Posterior cingulate gyrus (tissue), 11 donors: ENCODE measurements at places on chromosomes 11 and 22.

DNA sequence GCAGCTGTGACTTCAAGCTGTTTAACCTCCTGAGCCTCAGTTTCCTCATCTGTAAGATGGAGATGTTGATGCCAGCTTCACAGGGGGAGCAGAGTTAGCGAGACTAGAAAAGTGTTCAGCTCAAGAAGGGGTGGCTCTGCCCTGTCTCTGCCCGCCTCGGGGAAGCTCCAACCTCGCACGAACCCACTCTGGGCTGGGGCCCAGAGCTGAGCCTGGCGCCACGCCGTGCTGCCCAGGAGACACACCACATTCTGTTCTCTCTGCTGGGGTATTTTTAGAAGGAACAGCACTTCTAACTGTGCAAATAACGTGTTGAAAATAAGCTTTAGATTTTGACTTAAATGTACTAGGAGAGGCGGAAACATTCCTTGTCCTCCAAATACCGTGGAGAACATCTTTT lies 74.1 kb downstream of the PHF21B start:
- peak; percentile 54 for DNase-seq

- peak; percentile 40 for DNase-seq
Observed at GRCh38 chr22:37484480-37485394, 1.4 kb downstream of the MFNG start.

GRCh38 chr22:21904250-21904789 lies 36.9 kb upstream of the MAPK1 start:
- no peak for DNase-seq

DNA sequence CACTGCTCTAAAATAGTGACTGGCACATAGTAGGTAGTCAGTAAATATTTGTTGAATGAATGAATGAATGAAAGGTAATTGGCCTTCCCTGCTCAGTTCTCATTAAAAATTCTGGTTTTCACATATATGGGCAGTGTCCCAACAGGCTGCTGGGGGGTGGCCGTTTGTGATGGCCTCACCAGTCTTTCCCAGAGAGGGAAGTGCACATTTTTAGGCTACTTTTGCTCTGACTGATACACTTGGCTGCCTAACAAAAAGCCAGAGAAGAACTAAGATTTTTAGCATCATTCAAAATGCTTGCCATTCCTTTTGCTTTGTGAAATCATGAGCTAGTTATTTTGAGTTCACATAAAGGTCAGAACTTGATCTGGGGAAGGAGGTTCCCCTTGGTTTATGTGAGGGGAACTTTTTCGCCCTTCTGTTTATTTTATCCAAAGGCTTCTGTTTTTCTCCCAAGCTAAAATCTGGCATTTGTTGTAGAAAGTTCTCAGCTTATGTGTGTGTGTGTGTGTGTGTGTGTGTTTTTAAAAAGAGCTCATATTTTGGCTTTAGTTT lies 83.1 kb downstream of the PTPRJ start:
- no peak for DNase-seq

DNA sequence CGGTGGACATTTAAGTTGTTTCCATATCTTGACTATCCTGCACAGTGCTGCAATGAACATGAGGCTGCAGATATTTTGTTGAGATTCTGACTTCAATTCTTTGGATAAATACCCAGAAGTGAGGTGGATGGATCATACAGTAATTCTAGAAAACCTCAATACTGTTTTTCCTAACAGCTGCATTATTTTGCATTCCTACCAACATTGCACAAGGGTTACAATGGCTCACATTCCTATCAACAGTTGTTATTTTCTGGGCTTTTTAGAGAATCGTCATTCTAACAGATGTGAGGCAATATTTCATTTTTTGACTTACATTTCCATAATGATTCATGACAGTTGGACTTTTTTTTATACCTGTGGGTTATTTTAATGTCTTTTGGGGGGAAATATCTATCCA lies 716.9 kb upstream of the ANO3 start:
- no peak for DNase-seq

DNA sequence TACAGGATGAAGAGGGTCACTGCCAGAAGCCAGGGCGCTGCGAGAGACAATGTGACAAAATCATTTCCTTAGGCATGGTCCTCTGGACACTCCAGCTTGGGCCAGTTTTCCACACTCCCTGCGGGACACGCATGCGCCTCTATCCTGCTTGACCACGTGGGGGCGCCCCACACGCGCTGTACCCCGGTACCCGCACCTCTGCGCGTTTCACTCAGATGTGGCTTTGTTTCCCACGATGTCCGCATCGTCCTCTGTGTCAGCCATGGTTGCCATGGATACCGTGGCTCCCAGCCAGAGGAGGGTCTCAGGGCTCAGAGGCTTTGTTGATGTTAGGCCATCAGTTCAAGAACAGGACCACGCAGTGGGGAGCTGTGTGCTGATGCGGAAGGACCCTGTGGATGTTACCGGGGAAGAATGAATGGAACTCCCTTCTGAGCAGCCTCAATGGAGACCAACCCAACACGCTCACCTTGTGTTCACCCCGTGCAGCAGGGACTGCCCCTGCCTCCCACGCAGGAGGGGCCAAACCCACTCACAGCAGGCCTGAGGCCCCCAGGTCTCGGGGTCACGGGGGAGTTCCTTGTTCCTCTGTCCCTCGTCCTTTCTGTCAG lies 101.1 kb upstream of the SLC22A12 start:
- peak; percentile 56 for DNase-seq

- DNase-seq = no peak
Observed at GRCh38 chr22:38271927-38272372, 860 bp downstream of the TMEM184B start.

DNA sequence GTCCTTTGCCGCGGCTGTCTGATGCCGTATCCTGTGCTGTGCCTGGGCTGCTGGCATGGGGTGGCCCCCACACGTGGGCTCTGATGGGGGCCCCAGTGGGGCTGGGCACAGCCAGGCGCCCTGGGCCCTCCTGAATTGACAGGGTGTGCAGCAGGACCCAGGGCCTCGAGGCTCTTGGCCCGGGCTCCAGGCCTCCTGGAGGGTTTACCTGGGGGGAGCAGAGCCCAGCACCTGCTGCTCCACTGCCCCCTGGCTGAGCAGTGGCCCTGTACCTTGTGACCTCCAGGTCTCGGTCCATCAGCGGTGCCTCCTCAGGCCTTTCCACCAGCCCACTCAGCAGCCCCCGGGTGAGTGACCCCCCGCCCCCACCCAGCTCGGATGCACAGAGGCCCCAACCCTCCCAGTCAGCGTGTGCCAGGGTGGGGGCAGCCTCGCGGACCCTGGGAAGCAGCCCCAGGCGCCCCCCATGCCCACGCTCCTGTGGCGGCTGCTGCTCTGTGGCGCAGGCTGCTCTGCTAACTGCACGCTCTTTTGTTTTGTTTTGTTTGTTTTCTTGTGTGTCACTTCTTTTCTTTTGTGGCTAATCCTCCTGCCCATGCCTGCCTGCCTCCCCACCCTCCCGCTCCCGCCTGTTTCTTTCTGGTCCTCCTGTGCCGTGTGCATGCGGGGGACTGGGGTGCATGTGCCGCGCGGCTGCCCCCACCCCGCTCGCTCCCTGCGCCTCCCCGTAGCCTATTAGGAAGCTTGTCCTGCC lies 36.9 kb downstream of the MOB2 start:
- DNase-seq = no peak

GRCh38 chr22:42785706-42786499 lies 65.2 kb upstream of the A4GALT start:
- no peak for DNase-seq

GRCh38 chr11:2435288-2436012 lies 8.9 kb downstream of the TRPM5 start:
- peak; percentile 41 for DNase-seq

- peak; percentile 58 for DNase-seq
Observed at GRCh38 chr22:20268279-20269012, at the start of gene RTN4R. Gene RTN4R (minus strand): TSS chr22:20268318. CDS start chr22:20268092, 226 bp downstream.

DNA sequence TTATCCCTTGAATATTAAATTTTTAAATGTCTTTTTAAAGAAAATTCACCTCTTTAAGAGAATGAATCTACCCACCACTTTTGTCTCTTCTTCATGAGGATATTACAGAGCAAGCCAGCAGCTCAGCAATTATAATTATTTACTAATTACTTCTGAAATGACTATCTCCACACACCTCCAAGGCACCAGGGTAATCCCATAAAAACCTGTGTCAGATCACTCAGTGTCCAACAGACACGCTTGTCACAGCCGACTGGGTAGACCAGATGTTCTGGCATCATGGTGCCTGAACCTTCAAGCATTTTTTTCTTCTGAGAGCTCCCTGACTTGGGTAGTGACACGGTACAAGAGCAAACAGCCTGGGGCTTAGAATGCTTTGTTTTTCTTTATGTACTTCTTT lies 61.4 kb downstream of the EFCAB6 start:
- DNase-seq = no peak

DNA sequence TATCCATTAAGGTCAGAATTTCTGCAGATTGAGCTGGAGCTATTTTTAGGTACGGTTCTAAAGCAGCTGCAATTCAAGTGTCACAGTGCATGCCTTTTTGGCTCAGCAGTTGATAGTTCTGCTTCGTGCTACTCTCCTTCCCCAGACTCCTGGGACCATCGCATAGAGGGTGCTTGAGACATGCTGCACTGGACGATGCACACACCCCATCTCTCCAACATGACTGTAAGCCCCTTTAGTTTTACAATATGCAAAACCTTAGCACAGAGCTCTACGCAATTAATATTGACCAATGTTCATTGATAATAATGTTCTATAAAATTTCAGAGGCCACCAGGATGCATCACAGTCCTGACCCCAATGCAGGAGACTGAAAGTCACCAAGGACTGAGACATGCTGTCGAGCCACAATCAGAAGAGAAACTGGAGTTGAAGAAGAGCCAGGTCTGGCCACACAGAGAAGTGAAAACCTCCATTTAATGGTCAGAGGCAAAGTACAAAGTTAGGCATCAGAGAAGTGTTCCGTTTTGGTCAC lies 120.9 kb upstream of the ZC3H12C start:
- DNase-seq = no peak

- DNase-seq = no peak
Observed at GRCh38 chr11:27477243-27477642, 4.7 kb upstream of the LGR4 start.

- no peak for DNase-seq
Observed at GRCh38 chr11:125091247-125091876, 20.1 kb downstream of the TMEM218 start.

- no peak for DNase-seq
Observed at GRCh38 chr22:30056015-30056414, 24.2 kb upstream of the HORMAD2 start.

DNA sequence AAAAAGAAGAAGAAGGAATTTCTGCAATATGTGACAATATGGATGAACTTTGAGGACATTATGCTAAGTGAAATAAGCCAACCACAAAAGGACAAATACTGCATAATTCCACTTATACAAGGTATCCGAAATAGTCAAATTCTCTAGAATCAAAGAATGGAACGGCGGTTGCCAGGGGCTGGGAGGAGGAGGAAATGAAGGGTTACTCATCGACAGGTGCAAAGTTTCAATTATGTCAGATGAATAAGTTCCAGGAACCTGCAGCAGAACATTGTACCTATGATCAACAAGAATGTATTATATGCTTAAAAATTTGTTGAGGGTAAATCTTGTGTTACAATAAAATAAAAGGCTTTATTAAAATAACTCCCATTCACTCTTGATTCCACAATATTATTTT lies 49.0 kb downstream of the SC5D start:
- no peak for DNase-seq

GRCh38 chr11:126810776-126811175 lies 189.8 kb downstream of the KIRREL3 start:
- no peak for DNase-seq

GRCh38 chr22:36435516-36436415 lies 45.7 kb downstream of the TXN2 start:
- no peak for DNase-seq

- DNase-seq = no peak
Observed at GRCh38 chr11:32374261-32374711, 61.1 kb downstream of the WT1 start.

DNA sequence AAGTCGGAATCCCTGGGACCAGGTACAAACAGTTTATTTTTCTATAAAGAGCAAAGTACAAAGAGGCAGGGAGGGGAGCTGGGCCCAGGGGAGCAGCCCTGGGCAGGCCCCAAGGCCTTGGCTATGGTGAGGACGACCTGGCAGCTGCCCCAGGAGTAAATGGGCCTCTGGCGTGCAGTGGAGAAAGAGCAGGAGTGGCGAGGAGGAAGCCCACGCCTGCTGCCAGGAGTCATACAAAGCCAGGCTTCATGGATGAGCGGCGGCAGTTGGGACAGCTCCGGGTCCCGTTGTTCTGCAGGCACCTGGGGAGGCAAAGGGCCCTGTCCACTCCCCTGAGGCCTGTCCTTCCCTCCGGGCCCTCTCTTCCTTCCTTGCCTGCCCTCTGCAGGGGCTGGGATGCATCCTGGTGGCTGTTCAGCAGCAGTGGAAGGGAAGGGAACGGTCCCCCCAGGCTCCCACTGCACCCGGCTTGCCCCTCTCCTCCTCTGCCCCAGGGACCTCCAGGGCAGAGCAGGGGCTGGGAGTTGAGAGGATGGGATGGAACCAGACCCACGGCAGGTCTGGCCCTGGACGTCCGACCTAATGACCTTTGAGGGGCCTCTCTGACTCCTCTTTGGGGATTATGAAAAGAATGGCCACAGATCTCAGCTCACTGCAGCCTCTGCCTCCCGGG lies 11.1 kb downstream of the RAPSN start:
- no peak for DNase-seq

DNA sequence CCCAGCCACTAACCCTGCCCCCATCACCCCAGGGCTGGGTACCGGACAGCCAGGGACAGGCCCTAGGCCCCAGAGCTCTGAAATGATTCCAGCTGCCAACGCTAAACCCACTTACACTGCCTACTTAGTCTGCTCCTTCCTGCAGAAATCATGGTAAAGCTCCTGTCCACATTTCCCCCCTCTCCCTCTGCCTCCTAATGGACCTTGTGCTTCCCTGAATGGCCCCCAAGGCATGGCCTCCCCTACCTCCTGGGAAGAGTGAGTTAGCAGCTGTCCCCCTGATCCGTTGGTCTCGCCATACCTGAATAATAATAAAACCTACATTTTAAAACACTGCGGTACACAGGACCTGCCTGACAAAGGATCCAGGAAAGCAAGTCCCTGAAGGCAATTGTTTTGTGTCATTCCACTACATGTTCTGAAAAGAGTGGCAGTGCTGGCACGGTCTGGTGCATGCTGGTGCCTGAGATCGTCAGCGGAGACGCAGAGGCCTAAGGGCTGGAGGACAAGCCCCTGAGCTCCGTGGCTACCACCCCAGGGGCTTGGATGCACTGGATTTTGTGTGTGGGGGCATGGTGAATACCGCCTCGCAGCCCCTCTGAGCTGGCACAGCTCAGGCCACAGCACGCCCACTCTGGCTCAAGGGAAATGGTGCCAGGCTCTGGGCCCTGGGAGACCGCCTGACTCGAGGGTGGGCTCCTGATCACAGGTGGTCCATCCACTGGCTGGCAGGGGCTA lies 186.3 kb downstream of the CTTN start:
- DNase-seq = no peak

GRCh38 chr22:24801901-24802465 lies 4.0 kb upstream of the SGSM1 start:
- no peak for DNase-seq

- DNase-seq = no peak
Observed at GRCh38 chr11:44833877-44834452, 107.2 kb downstream of the TSPAN18 start.
